ENCODE measurements at places on chromosomes 12 and 14.

DNA sequence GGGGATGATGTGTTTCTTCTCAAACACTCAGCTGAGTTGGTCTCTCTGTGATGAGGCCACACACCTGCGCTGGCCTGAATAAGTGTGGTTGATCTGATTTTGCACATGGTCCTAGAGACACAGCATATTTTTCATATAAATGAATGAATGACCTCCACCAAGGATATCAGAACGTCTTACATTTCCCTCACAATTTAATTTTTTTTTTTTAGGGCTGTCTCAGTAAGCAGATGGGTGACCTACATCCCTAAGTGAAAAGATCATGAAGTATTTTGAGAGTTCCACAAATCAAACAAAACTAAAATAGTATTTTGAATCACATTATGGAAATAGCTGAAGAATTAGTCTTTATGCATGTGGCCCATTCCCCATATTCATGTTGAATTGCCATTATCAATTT lies 333.7 kb upstream of the TMTC1 start:
- DNase-seq = no peak

DNA sequence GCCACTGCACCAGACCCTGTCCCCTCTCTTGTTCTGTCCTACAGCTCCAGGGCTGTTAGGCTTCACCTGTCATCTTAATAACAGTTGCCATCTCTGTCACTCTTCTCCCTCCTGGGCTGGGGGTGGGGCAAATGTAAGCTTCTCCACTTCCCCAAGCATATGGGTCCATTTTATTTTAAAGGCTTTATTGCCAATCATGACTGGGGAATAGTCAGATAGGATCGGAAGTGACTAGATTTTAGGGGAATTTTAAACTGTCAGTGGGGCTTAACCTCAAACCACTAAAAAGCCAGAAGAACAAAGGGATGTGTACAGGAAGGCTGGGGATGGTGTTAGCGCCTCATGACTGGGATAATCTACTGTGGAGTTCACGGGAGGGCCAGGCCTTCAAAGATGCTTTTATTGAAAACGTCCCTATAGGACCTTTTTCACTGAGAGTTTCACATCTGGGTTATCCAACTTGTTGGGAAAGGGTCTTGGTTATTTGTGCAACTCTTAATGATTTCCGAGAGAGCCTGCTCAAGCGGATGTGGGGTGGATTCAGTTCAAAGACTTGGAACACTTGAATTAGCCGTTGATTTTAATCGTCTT lies 41.6 kb downstream of the CHST11 start:
- DNase-seq = no peak

DNA sequence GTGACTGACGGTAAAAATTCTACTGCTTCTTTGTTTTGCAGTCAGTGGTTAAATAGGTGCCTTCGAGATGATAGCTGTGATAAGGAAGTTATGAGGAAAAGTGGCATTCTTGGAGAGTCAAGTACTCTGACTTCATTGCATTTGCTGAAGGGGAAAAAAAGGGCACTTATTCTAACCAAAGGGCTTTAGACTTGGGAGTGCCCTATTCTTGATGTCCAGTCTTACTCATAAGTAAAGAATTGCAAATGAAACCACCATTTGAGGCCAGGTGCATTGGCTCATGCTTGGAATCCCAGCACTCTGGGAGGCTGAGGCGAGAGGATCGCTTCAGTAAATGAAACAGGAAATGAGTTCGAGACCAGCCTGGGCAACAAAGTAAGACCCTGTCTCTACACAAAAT lies 40.3 kb downstream of the BRAP start:
- no peak for DNase-seq

DNA sequence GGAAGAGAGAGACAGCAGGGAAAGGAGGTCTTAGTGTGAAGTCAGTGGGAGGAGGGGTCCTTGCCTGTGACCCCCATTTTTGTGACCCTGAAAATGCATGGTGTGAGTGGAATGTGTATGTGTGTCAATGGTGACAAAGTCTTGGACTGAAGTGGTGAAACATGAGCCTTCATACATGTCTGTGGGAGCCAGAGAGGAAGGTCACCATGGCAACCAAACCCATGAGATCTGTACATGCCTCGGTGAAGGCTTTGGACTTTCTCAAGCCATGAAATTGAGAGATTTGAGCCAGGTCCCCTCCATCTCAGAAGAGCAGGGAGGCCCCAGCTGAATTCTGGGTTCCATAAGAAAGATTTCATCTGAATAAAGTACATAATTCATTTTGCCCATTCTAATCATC lies 108.7 kb downstream of the TTC8 start:
- DNase-seq = no peak

DNA sequence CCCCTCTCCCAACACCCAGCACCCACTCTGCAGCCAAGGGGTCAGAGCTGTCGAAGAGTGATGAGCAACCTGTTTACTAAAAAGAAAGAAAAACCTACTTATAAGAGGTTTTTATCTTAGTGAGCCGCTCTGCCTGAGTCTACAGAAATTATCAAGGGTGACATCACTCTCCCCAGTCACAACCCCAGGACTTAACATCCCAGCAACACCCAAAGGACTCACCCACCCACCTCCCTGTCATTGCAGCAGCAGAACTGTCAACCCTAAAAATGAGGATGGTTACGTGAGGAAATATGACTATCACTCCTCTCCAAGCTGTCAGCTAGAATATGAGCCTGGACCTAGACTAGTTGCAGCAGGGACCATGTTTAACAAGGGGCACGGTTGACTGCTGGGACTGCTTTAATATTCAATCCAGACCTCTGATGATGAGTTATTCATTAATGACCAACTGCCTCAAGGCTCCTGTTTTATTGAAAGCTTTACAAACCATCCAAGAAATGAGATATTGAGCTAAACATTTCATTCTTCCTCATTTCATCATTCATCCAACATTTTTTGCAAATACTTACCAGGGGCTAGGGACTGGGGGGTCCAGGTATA lies 53.9 kb upstream of the FICD start:
- DNase-seq = no peak

DNA sequence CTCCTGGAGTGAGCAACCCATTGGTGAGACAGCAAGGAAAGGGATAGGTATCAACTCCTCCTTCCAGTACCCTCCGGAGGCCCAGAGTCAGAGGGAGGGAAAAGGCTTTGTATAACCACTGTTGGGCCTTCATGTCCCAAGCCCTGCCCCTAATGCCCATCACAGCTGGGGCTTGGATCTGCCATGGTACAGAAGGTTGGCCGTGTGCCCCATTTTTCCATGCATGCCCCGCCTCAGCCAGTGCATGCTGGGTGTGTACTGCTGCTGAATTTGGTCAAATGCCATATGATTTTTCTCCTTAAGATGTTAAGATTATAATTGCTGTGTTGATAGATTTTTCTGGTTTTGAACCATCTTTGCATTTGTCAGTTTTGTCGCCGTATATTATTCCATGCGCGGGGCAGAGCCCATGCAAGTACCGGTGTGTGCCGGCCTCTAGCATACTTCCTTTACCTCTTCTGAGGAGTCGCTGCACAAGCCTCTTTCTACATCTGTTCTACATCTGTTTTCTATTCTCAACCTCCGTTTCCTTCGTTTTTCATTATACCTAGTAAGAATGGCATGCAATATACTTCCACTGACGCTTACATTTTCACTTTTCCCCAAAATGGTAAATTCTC lies 26.6 kb downstream of the PPP2R5C start:
- DNase-seq = no peak

DNA sequence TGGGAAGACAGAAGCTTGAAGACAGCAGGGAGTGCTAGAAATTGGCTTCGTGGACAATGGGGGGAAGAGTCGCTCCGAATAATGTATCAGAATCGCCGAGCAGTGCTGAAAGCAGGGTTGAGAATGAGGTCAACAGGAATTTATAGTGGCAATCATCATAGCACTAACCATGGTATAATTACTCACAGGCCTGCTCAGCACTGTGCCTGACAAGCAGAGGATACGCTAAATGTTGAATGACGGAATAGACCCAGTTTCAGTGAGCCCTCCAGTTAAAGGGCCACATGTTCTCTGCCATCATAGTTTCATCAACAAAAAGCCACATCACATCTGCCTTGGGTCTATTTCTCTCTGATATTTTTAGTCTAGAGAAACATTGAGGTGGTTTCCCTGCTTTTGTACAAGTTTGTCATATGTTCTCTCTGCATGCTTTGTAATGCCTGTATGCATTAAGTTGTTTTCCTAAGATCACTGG lies 130.3 kb upstream of the EGLN3 start:
- DNase-seq = no peak

DNA sequence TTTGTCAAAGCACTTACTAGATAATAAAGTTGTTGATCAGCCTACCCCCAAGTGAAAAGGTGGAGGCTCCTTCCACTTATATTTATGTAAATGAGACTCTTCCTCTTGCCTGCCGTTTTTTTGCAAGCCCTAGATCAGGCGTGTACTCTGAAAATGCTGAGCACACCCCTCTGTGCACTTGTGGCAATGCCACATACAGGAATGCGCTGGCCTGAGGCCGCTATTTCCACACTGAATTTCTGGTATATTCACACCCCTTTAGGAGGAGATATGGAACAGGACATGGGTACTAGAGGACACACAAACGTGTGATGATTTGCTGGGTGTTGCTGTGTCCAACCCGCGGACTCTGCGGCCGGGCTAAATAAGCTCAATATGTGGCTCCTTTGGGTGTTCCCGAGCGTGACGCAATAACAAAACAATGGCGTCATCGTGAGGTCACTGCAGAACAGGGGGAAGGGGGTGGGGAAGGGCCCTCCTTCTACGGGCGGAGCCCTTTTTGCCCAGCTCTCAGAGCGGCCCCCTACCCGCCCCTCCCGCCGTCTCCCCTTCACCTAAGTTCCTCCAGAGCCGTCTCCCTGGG lies 554 bp upstream of the TSPAN31 start:
- DNase-seq = peak; percentile 54

DNA sequence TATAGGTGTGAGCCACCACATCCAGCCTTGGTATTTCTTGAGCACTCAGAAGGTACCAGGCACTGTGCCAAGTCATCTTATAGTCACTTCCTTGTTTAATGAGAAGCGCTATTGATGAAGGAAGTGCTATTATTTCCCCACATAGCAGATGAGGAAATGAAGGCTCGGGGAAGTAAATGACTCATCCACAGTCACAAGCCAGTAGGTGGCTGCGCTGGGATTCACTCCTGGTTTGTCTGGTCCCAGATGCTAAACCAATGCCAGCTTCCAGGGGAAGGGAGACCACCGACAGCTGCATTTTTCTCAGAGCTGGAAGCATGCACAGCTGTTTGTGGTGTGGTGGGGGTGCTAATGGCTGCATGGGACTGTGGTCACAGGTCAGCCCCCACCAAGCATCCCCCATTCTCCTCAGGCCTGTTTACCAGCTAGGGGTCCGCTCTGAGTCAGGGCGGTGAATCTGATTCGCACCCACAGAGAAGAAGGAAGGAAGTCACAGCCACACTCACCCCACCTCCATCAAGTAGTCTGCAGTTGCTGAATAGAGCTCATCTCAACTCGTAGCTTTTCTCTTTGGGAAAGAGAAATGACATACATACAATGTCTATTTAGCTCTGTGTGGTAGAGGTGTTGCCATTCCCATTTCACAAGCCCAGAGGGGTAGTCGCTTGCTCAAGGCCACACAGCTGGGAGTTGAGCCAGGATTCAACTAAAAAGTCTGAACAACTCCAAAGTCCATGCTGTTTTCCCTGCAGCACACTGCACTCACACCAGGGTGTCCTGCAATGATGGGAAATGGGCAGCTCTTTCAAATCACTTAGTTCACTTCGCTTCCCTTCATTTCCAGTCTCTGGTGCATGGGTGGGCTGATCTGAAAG lies 6.3 kb upstream of the LTBP2 start:
- peak; percentile 44 for DNase-seq

DNA sequence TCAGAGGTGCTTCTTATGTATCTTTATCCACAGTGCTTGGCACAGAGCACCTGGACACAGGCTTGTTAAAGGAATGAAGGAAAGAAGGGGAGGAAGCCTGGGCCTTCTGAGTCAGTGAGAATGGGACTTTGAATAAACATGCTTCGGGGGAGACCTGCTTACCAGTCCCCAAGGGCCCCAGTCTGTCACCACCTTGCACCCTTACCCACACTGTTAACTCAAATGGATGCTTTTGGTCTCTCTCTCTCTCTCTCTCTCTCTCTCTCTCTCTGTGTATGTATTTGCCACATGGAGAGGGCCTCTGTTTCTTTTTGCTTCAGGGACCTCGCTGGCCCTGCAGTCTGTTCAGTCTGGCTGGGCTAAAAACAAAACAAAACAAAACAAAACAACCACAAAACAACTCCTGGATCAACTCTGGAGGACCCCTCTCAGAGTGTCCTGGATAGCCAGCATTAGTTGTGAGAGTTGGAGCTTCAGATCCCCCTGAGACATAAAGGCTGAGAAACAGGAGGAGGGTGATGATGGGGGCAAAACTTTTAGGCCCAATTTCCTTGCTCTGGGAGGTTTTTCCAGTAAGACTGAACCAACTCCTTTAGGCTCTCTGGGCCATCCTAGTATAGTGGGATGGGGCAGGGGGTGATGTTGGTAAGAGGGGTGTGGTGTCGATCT lies 1.9 kb downstream of the KIF5A start:
- no peak for DNase-seq

DNA sequence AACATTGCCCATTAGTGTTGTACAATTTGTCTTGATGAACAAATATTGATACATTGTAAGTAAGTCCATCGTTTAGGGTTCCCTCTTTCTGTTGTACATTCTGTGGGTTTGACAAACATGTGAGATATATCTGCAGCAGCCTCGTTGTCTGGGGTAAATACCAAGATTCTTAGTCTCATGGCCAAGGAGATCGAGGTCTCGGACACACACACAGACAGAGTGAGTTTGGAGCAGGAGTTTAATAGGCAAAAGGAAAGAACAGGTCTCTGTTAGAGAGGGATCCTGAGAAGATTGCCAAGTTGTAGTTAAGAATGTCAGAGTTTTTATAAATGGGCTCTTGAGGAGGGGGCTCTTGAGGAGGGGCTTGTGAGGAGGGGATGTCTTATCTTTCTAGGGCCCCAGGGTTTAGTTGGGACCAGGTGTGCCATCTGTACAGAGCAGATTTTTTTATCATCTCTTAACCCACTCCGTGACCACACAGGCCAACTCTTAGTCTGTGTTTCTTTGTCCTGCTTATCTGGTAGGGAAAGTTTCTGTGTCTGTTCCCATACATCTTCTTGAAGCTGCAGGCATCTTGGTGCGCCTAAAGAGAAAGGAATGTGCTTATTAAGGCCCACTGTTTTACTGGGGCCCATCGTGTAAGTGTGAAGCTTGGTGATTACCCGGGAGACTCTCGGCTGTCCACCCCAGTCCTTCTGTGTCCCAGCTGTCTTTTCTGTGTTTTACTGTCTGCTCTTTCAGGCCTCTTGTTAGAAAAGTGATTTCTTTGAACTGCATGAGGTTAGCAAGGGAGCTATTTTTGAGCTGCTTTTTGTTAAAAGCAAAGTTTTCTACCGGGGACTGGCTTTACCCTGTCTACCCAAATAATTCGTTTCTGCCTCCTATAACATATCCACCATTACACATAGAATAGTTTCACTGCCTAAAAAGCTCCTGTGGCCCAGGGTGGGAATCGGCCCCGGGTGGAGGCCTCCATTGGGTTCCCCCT lies 22.4 kb upstream of the CLEC2D start:
- no peak for DNase-seq

Data from activated T-helper 9 cell treated with anti-CD3 and anti-CD28 coated beads, Interleukin-2, amount 50 U/mL, for 16 hours (primary cell).